ENCODE measurements at places on chromosomes 3 and 15.
A peak's percentile ranks its signal among the peaks of the same experiment; 100 is the strongest.

DNA sequence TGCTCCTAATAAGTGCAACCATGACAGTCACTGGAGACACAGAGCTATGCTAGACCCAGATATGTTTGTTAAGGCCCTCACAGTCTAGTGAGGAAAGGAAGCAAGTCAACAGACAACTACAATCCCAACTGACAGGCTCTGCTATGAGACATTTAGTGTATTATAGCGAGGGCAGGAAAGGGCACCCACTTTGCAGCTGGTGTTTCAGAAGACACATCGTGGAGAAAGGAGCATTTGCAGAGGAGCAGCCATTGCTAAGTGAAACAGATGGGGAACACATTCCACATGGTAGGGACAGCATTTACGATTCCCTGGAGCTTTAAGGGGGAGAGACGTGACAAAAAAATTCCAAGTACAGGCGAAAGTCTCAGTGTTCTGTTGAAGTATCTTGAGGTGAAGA lies 685.6 kb downstream of the AGBL1 start:
- DNase-seq: no peak

DNA sequence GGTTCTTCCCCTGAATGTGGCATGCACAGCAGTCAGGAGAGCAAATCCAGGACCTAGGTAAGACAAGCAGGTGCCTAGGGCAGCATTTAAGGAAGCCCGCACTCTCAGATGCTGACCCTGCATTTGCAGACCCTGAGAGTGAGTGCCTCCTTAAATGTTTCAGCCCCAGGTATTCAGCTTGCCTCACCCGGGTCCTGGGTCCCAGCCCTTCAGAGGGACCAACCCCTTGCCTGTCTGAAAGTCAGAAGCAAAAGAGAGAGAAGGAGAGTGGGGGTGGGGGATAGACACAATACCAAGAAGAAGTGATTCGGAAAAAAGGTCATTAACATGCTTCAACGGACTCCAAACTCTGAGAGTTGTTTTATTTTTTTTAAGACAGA lies 75.0 kb downstream of the MEGF11 start:
- no peak for DNase-seq

GRCh38 chr3:12598890-12599289 lies 42.0 kb downstream of the MKRN2 start:
- no peak for DNase-seq

GRCh38 chr15:41703120-41703519 lies 42.9 kb downstream of the MGA start:
- no peak for DNase-seq

DNA sequence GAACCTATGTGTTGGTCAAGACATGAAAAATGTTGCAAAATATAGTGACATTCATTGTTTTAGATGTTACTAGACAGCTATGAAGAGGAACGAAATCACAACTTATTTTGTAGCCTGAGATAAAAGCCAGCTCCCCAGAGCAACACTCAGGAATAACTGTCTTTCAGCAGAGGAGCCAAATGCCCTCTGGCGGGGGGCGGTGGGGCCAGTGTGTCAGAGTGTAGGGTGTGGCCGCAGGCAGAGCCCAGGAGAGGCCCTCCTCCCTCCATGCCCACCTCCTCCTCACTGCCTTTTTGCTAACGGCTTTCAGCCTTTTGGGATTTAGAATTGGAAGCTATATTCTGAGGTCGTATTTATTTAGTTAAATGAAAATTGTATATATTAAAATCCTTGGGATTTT lies 16.9 kb downstream of the APOD start:
- DNase-seq: peak; percentile 30

- DNase-seq: no peak
Observed at GRCh38 chr3:183551930-183552329, 3.6 kb downstream of the KLHL6 start.
